ENCODE measurements at places on chromosomes 3 and 15.
A peak's percentile ranks its signal among the peaks of the same experiment; 100 is the strongest.

GRCh38 chr3:97942801-97943546 is 29.3 kb downstream of the RIOX2 start:
- DNase-seq = no peak

- DNase-seq = no peak
Measured at GRCh38 chr15:77145370-77145769, 74.5 kb upstream of the TSPAN3 start.

DNA sequence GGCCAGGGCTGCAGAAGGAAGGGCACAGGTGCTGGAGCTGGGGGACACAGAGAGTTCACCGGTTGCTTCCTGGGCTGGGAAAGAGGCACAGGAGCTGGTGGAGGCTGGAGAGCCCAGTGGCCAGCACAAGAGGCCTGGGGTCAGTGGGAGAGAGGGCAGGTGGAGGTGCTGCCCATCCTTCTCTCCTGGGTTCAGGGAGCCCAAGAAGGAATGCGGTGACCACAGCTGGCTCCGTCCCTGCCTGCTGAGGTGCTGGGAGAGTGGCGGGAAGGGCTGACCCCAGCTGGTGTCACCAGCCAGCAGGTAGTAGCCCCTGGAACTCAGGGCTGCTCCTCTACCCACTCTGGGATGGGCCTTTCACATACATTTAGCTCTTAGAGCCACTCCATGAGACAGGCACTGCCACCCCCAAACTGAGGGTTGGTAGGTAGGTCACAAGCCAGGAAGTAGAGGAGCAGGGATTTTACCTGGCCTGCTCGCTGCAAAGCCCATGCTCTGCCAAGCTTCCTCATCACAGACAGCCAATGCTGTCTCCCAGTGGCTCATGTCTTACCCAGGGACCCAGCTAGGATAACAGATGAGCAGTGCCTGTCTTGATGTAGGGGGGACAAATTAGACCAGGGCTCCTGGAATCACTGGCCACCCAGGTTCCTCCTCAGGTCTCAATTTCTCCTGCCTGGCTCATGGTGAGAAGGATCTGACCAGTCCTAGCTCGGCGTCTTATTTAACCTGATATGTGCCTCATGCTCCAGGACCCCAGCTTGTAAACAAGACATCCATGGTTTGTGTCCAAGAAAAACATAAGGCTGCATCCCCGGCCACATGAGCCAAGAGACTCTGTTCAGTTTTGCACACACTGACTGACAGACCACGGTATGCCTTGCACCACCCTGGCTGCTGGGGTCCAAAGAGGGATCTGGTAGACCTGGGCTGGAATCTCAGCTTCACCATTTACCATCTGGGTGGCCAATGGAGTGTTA is 119.2 kb downstream of the CORO2B start:
- no peak for DNase-seq

- DNase-seq = no peak
Measured at GRCh38 chr3:4454142-4454541, 12.9 kb downstream of the SUMF1 start.

GRCh38 chr3:46433841-46434240 is 26.8 kb downstream of the CCRL2 start:
- DNase-seq = no peak

DNA sequence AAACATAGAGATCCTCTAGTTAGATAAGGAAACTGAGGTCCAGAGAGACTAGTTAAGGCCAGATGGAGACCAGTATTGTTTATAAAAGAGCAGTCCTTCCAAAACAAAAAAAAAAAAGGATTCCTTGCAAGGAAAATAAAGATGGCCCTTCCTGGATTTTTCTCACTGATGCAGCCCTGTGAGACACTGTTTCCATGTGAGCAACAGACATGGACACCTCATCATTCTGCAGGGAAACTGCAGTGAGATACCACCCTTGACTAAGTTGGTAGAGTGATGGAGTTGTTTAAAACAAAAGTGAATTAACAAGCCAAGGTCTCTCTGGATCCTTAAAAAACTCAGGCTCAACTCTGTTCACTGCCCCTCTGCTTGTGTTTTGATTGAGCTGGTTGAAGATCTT is 65.6 kb upstream of the MYZAP start:
- DNase-seq = no peak

- no peak for DNase-seq
Measured at GRCh38 chr3:122396511-122396910, 12.5 kb downstream of the FAM162A start.

GRCh38 chr3:124144035-124144814 is 152.3 kb upstream of the ROPN1 start:
- no peak for DNase-seq

DNA sequence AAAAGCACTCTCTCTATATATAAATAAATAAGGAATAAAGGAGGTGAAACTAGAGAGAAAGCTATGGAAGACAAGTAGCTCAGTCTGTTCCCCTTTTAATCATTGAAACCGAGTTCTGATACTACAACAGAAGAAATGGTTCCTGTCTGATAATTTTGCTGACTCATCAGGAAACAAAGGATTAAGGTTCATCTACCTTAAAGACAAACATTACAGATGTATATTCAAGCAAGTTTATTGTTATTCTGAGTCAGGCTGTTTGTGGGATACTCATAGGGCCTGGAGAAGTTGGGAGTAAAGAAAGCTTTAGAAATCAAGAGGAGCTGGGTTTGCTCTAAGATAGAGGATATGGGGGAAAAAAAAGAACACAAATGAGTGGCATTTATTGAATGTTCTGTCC is 566.0 kb downstream of the ROBO2 start:
- no peak for DNase-seq

DNA sequence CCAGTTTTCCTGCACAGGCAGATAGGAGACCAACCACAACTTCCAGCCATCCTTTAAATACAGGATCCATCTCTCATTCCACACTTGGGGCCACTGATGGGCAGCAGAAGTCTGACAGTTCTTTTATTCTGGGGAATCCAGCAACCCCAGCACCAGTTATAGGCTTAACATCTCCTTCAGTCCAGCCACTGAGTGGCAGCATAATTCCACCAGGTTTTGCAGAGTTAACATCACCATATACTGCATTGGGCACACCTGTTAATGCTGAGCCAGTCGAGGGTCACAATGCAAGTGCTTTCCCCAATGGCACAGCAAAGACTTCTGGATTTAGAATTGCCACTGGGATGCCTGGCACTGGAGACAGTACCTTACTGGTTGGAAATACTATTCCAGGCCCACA is 2.9 kb downstream of the NPAP1 start:
- no peak for DNase-seq

DNA sequence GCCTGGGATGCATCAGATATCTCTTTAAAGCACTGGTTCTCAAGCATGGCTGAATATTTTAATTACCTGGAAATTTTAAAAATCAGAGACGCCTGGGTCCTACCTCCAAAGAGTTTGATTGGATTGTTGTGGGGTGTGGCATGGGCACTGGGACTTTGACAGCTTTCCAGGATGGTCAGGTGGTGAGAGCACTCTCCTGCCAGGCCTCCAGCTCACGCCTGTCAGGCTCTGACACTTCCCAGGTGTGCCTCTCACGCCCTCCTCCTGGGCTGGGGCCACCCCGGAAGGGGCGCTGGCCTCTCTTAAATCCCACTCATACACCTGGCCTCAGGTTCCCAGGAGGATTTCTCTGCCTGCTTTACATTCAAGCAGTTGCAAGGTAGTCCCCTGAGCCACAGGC is 48.5 kb downstream of the AMOTL2 start:
- DNase-seq = no peak

DNA sequence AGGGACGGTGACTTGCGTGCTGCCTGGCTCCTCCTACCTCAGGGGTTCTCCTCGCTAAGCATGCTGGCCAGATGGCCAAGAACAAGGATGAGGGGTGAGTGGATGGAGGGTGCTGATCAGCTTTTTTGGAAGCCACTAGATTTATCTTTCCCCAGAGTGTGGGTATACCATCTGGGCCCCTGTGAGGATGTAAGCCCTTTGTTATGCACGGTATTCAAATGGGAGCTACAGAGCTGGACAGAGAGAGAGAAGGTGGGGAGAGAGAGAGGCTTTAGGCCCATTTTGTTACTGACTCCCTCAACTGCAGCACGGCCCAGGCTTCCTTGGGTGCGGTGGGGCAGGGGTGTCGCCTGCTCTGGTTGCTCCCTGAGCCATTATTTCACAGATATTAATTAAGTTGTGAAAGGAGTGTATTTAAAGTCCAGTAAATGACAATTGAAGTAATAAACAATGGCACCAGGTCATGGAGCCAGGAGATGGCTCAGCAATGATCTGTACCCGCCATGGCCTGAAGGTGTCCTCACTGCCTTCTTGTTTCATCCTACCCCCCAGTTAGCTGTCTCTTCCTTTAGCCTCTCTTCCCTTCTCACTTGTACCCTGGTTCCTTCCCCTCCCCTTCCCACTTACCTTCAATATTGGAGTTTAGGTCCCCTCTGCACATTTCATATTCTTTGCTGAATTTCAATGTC is 158.0 kb downstream of the CLSTN2 start:
- DNase-seq = no peak

DNA sequence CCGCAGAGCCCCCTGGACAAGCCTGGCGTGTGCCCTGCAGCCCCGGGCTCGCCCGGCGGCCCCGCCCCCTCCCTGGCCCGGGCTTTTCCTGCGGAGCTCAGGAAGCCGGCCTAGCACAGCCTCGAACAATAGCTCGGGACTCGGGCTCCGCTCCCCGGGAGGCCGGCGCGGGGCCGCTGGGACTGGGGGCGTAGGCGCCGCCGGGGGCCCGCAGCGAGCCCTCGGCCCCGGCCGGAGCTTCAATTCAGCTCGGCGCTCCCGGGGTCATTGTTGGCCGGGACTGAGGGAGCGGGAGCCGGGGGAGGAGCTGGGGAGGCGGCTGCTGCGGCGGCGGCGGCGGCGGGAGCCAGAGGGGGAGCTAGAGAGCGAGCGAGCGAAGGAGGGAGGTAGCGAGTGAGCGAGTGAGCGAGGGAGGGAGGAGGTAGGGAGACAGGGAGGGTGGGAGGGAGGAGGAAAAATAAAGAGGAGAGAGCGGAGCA is 41.0 kb upstream of the ROPN1 start:
- DNase-seq = peak; percentile 86

- no peak for DNase-seq
Measured at GRCh38 chr3:14852717-14853116, 34.0 kb downstream of the FGD5 start.

DNA sequence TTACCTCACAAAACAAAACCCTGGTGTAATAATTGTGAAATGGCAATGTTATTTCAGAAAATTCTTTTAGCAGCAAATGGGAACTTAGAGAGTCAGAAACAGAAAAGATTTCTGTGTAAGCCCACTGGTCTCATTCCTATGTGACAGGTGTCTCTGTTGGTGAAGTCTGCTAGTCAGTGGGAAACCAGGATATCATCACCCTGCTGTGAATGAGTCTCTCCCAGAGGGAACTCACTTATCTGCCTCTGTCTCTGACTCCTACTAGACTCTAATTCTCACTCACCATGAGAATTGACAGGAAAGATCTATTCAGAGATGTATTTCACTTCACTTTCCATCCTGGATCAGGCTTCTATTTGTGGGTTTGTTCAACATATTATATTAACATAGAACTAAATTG is 266.0 kb downstream of the EPHA3 start:
- DNase-seq = no peak

DNA sequence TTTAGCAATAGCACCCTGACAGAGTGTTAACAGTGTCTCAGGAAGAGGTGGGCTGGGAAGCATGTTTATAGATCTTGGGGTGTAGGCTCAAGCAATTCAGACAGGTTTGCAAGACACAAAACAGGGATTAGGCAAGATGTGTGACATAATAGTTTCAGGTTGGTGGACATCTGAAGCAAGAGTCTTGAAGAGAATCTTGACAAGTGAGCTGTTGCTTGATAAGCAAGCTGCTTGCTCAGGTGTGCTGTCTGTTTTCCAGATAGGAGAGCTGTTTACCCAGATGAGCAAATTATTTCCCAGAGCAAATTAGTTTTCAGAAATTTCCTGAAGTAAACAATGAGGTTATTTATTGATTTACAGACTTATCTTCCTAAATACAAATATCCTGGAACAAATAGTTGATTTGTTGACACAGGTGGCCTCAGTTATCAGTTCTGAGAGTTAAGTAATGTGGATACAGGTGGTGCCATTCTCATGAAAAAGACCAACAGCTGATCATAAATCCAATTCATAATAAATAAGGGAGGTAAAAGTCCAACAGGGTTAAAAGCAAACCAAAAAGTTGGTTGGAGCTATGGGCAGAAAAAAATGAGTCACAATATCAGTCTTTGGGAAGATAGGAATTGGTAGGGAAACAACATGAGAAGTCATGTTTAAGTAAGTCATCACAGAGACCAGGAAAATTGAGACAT is 437.3 kb downstream of the TBL1XR1 start:
- DNase-seq = no peak

DNA sequence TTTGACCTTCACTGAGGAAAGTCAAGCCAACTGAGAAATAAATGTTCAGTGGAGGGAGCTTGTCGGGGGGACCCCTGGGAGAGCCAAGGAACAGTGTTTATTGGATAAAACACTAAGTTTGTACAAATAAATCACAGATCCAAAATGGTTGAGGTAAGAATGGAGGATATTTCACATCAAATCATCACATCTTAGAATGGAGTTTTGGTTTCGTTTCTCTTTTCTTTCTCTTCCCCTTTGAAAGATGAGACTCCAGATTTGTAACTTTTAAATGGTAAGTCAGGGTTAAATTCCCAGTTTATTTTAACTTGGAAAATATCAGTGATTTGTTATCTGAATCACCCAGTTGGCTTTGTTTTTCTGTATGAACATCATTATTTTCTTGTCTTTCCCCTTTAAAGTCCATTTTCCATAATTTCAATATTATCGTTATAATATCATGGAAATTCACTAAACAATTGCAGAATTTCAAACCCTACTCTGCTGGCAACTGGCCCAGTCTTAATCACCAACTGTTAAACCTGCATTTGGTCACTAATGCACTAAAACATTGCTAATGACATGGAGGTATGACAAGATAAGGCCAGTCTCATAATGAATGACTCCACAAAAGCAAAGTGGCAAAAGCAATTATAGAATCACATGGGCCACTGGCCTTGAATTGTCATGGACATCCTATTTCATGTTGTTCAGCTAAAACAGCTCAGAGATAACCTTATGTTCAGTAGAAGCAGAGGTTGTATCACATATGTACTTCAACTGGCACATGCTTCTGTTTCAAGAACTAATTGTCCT is 295.1 kb downstream of the SHOX2 start:
- DNase-seq = no peak

- DNase-seq = no peak
Measured at GRCh38 chr3:187327845-187328244, 36.3 kb upstream of the MASP1 start.

DNA sequence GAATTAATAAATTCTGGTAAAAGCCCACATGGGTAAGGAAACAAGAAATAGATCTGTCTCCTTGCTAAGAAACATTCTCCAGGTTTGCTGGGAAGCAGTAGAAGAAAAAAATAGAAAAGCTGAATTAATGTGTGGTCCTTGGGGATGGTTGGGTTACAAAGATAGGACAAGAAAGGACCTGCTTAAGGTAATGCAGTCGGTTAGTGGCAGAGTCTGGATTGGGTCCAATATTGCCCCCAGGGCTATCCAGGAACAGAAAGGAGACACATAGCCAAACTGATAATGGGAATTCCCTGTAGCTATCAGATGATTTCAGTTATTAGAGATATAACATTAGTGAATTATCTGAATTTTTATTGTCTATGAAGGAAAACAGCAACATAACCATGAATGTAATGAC is 584.3 kb downstream of the ROBO1 start:
- no peak for DNase-seq
